ENCODE measurements at places on chromosomes 1 and 21.

GRCh38 chr1:112399456-112399855 is 3.4 kb downstream of the CTTNBP2NL start:
- no peak for DNase-seq

GRCh38 chr1:33640114-33640660 is 167.7 kb downstream of the ZSCAN20 start:
- no peak for DNase-seq

DNA sequence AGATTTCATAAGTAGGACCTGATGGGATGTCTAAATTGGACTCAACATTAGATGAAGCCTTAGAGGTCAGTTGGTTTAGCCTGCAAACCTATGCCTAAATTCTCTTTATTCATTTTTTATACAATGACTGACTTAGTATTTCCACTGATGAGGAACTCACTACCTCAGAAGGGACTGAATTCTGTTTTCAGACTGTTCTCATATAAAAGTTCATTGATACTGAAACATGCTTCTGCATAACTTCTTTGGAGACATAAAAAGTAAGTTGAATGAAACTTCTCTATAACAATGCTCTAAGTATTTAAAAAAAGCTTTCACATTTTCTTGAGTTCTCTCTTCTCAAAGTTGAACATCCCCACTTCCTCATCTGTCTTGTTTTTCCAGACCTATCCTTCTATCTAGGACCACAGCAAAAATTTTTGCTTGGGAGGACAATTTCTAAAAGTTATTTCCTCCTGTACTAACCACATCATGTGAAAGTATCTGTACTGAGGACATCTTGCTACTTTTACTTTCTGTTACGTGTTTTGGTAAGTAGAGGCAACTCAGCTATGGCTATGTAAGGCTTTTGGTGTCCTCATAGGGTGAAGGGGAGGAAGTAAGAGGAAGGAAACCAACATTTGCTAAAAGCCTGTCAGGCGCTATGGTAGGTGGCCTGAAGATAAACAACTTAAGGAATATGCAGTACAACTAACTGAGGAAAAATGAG is 64.1 kb downstream of the USP24 start:
- no peak for DNase-seq

DNA sequence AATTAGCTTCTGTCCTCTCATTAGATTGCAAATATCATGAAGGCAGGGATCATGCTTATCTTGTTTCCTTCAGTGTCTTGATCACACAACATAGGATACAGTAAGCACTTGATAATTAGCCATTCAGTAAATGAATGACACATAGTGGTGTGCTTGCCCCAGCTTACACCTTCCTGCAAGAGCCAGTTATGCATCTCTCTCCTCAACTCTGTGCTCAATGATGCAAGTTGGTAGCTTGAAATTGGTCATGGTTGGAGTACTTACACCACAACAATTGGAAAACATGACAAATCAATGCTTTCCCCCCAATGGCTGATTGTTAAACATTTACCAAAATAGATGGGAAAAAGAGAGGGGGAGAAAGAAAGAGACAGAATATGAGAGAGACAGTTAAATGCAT is 129.2 kb downstream of the NUF2 start:
- DNase-seq: no peak

GRCh38 chr21:15126948-15127347 is 62.1 kb upstream of the NRIP1 start:
- DNase-seq: no peak

Data from GF-D8 (cell line).